ENCODE measurements at places on chromosomes 3 and 15. TPM values are rescaled to one million over a fixed set of nuclear protein-coding genes. Genes with fewer than 3 reads are reported as not detected.

Gene ROPN1
- not detected for total RNA-seq

Gene SI
- total RNA-seq = not detected

Gene ATP1B3
- 55.1 TPM for total RNA-seq

Gene CFAP100
- total RNA-seq = not detected

Gene CAV3
- not detected for total RNA-seq

Gene ZDHHC23
- total RNA-seq = 31.1 TPM

Gene ITIH1
- total RNA-seq = not detected

Gene TMC3
- total RNA-seq = 0.34 TPM

Gene CHST13
- 0.13 TPM for total RNA-seq

DNA sequence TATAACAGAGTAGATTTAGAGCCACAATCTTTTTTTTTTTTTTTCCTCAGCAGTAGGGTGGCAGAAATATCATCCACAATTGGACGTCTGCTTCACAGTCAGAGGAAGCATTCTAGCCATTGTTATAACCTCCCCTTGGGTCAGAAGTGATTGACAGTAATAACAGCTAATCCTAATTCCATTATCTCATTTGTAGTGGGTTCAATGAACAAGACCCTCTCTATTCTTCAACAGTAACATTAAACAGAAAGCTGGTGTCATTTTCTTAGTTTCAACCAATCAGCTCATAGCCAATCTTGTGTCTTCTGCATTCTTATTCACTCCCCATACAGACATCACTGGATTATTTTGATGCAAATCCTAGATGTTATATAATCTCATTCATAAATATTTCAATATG is 44.6 kb downstream of the QTRT2 start:
- DNase-seq = no peak
- H3K36me3 ChIP-seq = no peaks in the 10 kb centered on the region
- H3K4me3 ChIP-seq = no peak overlapping the region
- no peaks in the 10 kb centered on the region for H3K27me3 ChIP-seq
- no peak overlapping the region for H3K27ac ChIP-seq

- peak overlapping the region; percentile 72 for H3K27ac ChIP-seq
- peak overlapping the region; percentile 72 for H3K4me3 ChIP-seq
- H3K4me1 ChIP-seq = peaks cover 17% of the 10 kb centered on the region
- peak; percentile 33 for DNase-seq
- H3K36me3 ChIP-seq = peaks cover 4% of the 10 kb centered on the region
- H3K27me3 ChIP-seq = no peaks in the 10 kb centered on the region
These were observed 517 bp downstream of the TMA7 start for GRCh38 chr3:48440590-48440958.

GRCh38 chr3:82085851-82086475 is 324.5 kb upstream of the GBE1 start:
- H3K27ac ChIP-seq = no peak overlapping the region
- H3K4me1 ChIP-seq = no peaks in the 10 kb centered on the region
- no peaks in the 10 kb centered on the region for H3K36me3 ChIP-seq
- DNase-seq = no peak
- no peak overlapping the region for H3K4me3 ChIP-seq

- H3K4me1 ChIP-seq = peaks cover 6% of the 10 kb centered on the region
- H3K36me3 ChIP-seq = no peaks in the 10 kb centered on the region
- H3K27ac ChIP-seq = no peak overlapping the region
These were observed 35.7 kb downstream of the SACM1L start for GRCh38 chr3:45724911-45725310.

GRCh38 chr15:98803228-98804056 is 155.1 kb downstream of the IGF1R start:
- no peaks in the 10 kb centered on the region for H3K27me3 ChIP-seq
- H3K4me1 ChIP-seq = peaks cover 30% of the 10 kb centered on the region
- no peaks in the 10 kb centered on the region for H3K36me3 ChIP-seq

DNA sequence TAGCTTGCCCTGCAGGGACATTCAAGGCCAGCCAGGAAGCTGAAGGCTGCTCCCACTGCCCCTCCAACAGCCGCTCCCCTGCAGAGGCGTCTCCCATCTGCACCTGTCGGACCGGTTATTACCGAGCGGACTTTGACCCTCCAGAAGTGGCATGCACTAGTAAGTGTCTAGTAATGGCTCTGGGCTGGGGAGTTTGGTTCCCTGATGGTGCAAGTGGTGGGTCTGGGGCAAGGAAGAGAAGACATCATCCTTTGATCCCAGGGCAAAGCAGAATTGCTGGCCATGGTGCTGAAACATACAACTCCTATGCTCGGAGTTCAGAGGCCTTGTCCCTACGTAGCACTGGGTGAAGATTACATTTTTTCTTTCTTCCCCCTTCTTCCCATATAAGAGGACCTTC is 311.4 kb downstream of the EPHB1 start:
- H3K4me3 ChIP-seq = no peak overlapping the region
- no peaks in the 10 kb centered on the region for H3K27me3 ChIP-seq

GRCh38 chr15:75900577-75900976 is 3.1 kb upstream of the FBXO22 start:
- peaks cover 11% of the 10 kb centered on the region for H3K4me1 ChIP-seq
- no peak for DNase-seq
- H3K4me3 ChIP-seq = no peak overlapping the region
- no peak overlapping the region for H3K27ac ChIP-seq

DNA sequence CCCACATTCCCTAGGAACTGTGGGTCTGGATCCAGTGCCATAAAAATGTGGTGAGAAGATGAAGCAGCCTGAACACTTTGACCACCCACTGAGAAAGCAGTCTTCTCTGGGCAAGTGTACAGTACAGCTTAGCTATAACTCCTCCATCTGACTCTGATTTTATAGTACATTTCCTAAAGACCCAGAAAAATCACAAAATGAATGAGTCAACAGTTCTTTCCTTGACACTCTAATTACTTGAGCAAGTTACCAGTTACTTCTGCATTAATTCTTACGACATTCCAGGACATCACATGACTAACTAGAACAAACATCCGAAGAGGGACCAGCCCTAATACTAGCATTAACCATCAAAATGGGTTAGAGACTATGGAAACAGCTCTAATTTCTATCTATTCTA is 148.1 kb upstream of the PEX5L start:
- H3K27me3 ChIP-seq = no peaks in the 10 kb centered on the region
- H3K4me1 ChIP-seq = no peaks in the 10 kb centered on the region
- H3K4me3 ChIP-seq = no peak overlapping the region
- H3K36me3 ChIP-seq = no peaks in the 10 kb centered on the region
- DNase-seq = no peak

DNA sequence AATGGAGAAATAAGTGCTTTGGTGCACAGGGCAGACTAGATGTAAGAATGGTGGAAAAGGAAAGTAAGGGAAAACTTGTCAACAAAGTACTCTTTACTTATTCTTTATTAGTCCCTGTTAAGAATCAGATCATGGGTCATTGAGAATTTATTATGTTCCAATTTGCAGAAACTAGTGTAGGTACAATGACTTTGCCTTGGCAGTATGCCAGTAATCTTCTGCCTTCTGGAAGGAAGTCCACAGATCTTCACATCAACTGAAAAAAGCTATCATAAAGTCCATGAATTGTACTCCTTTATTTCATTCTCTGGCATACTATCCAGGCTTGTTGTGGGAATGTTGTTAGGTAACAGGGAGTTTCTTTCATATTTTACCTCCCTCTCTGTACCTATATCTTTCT is 88.2 kb upstream of the FLNB start:
- peaks cover 4% of the 10 kb centered on the region for H3K36me3 ChIP-seq
- no peak overlapping the region for H3K4me3 ChIP-seq

DNA sequence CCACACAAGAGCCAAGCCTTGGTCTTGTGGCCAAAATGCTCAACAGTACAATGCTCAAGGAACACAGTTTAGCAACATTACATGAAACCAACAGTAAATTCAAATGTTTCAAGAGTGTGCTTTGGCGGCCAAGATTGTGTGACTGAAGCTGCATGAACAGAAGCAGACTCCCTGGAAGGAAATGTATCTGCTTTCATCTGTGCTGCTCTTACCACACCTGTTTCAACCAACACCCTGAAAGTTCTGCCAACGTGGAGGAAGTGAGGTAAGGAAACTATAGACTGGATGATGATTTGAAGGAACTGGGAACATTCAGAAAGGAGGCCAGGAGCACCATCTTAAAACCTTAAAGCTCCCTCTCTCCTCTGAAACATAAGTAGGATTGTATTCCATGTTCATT is 55.7 kb downstream of the MB21D2 start:
- H3K27ac ChIP-seq = no peak overlapping the region
- no peaks in the 10 kb centered on the region for H3K27me3 ChIP-seq
- H3K4me1 ChIP-seq = no peaks in the 10 kb centered on the region
- no peak for DNase-seq
- H3K4me3 ChIP-seq = no peak overlapping the region

- no peaks in the 10 kb centered on the region for H3K36me3 ChIP-seq
- H3K27ac ChIP-seq = no peak overlapping the region
- H3K4me1 ChIP-seq = no peaks in the 10 kb centered on the region
- H3K27me3 ChIP-seq = no peaks in the 10 kb centered on the region
- DNase-seq = no peak
- no peak overlapping the region for H3K4me3 ChIP-seq
These were observed 1311.4 kb downstream of the ROBO2 start for GRCh38 chr3:78351334-78351733.

GRCh38 chr15:100595964-100596363 is 6.0 kb downstream of the LINS1 start:
- no peak for DNase-seq
- no peak overlapping the region for H3K4me3 ChIP-seq
- peaks cover 29% of the 10 kb centered on the region for H3K4me1 ChIP-seq
- H3K27ac ChIP-seq = peak overlapping the region; percentile 45
- H3K36me3 ChIP-seq = no peaks in the 10 kb centered on the region

DNA sequence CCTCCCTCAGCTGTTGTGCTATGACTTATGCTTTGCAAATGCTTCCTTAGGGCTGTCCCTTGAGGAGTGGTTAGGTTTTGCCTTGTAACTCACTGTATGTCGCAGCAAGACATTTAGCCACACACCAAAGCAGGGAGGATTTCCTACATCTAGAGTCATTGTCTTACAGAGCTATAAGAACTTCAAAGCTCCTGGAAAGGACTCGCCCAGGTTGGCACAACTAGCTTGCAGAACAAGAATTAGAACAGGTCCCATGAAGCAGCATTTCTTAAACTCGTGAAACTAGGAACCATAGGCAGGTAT is 19.4 kb upstream of the ACAP2 start:
- H3K27me3 ChIP-seq = no peaks in the 10 kb centered on the region
- DNase-seq = no peak
- no peak overlapping the region for H3K4me3 ChIP-seq
- H3K27ac ChIP-seq = no peak overlapping the region
- H3K4me1 ChIP-seq = no peaks in the 10 kb centered on the region

DNA sequence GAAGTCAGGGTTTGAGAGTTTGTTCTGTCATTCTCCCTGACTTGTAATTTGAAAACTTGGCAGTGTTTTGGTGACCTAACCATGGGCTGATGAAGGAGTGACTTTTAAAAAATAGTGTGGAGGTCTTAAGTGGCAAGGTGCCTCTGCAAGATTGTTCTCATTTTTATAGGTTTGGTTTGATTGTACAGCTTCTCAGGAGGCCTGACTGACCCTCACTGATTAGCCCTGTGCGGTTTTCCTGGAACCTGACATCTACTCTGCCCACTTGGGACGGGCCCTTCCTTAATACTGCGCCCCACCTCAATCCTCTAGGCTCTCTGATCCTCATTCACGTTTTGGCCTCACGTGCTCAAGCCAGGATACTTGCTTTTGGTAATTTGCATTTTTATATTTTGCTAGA is 2.8 kb downstream of the UBE2E1 start:
- peak overlapping the region; percentile 94 for H3K27ac ChIP-seq
- H3K36me3 ChIP-seq = no peaks in the 10 kb centered on the region
- peaks cover 17% of the 10 kb centered on the region for H3K4me1 ChIP-seq
- H3K4me3 ChIP-seq = no peak overlapping the region
- no peak for DNase-seq

DNA sequence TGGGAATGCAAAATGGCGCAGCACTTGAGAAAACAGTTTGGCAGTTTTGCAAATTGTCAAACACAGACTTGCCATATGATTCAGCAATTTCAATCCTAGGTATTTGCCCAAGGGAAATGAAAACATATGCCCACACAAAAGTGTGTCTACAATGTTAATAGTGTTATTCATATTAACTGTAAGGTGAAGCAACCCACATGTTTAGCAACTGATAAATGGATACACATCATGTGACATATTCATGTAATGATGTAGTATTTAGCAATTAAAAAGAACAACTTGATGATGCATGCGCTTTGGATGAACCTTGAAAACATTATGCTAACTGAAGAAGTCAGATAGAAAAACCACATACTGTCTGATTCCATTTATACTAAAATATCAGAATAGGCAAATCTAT is 539.0 kb upstream of the PPP2R3A start:
- H3K27me3 ChIP-seq = no peaks in the 10 kb centered on the region
- H3K4me3 ChIP-seq = no peak overlapping the region
- no peak for DNase-seq
- no peaks in the 10 kb centered on the region for H3K4me1 ChIP-seq
- H3K27ac ChIP-seq = no peak overlapping the region

- no peaks in the 10 kb centered on the region for H3K36me3 ChIP-seq
- H3K4me1 ChIP-seq = peaks cover 7% of the 10 kb centered on the region
- no peak for DNase-seq
- no peaks in the 10 kb centered on the region for H3K27me3 ChIP-seq
These were observed 17.9 kb upstream of the CRABP1 start for GRCh38 chr15:78322243-78322642.

- no peak for DNase-seq
- H3K27me3 ChIP-seq = no peaks in the 10 kb centered on the region
- H3K4me1 ChIP-seq = peaks cover 6% of the 10 kb centered on the region
- H3K4me3 ChIP-seq = no peak overlapping the region
- no peaks in the 10 kb centered on the region for H3K36me3 ChIP-seq
- no peak overlapping the region for H3K27ac ChIP-seq
These were observed 95.4 kb downstream of the FRMD5 start for GRCh38 chr15:44099671-44100070.

DNA sequence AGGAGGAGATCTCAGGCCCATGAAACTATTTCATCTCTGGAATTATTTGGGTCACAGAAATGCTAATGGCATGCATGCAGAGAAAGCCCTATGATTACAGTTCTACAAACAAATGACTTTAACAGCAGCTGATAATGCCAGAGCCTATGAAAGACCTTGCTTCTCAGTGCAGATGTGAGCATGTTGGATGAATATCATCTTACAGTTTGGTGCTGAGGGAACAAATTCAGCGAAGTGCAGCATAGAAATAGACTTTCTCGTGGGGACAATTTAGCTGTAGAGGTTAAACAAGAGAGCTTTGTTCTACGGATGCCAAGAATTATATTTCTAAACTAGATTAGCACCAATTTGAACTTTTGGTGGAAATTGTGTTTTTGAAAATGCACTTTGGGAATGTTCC is 27.7 kb downstream of the PTX3 start:
- no peak overlapping the region for H3K4me3 ChIP-seq
- DNase-seq = no peak
- H3K36me3 ChIP-seq = no peaks in the 10 kb centered on the region
- H3K27me3 ChIP-seq = no peaks in the 10 kb centered on the region
- no peak overlapping the region for H3K27ac ChIP-seq
- no peaks in the 10 kb centered on the region for H3K4me1 ChIP-seq

DNA sequence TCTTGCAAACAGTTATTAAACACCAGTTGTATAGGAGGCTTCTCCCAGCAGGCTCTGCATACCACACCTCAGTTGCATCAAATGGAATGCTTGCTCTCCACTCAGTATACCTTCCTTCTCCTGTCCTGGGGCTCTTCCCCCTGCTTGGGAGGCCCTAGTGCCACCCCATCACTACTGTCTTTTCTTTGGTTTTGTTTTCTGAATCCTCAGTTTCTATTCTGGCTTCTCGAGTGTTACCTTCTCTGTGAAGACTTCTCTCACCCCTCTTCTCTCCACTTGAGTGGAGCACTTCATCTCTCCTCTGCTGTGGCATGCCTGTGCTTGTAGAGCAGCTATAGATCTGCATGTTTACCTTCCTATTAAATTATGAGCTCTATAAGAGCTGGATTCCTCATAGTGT is 75.7 kb upstream of the TPRG1 start:
- DNase-seq = no peak
- H3K27ac ChIP-seq = no peak overlapping the region
- H3K27me3 ChIP-seq = no peaks in the 10 kb centered on the region
- H3K36me3 ChIP-seq = no peaks in the 10 kb centered on the region

Measured in thyroid gland (tissue), 4 donors.